HFF-Myc (cell line): ENCODE measurements at places on chromosomes 7 and 10.

DNA sequence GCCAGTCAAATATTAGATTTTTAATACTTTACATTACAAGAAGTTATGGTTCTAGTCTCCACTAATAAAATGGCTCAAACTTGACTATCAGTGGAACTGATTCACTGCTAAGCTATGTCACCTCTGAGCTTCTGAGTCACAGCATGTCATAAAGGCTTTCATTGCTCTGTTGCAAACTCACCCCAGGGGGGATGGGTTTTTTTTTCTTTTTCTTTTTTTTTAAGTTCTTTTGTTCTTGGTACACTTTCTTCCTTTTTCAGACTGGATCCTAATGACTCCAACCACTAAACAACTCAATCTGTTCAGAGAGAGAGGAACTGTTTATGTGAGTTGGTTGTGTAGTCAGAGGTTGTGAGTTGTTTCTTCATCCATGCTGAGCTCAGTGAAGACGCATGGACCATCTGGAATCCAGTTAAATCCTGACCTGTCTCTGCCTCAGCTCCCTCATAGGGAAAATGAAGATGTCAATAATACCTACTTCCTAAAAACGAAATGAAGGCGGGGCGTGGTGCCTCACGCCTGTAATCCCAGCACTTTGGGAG lies 11.0 kb downstream of the MYOF start:
- DNase-seq, result peak; percentile 93

- peak; percentile 5 for DNase-seq
Measured at GRCh38 chr7:65216469-65216868, 157.2 kb upstream of the ZNF92 start.

GRCh38 chr10:13743101-13743693 lies 156.4 kb downstream of the PRPF18 start:
- no peak for DNase-seq

DNA sequence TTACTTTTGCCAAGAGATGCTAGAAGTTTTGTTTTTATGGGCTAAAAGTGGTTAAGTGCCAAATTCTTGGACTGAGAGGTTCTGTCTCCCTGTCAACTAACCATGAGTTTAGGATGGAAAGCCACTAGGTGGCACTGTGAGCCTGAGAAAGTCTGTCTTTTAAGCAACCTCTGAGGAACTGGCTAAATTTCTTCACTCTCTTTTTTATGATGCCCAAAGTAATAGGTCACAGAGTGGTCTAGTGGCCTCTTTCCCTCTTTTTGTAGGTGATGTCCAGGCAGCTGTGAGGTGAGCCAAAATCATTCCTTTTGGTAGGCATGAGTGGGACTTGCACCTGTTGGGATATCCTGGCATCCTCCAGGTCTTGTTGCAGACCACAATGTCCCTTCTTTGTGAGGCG lies 56.8 kb downstream of the SND1 start:
- DNase-seq, result peak; percentile 56

DNA sequence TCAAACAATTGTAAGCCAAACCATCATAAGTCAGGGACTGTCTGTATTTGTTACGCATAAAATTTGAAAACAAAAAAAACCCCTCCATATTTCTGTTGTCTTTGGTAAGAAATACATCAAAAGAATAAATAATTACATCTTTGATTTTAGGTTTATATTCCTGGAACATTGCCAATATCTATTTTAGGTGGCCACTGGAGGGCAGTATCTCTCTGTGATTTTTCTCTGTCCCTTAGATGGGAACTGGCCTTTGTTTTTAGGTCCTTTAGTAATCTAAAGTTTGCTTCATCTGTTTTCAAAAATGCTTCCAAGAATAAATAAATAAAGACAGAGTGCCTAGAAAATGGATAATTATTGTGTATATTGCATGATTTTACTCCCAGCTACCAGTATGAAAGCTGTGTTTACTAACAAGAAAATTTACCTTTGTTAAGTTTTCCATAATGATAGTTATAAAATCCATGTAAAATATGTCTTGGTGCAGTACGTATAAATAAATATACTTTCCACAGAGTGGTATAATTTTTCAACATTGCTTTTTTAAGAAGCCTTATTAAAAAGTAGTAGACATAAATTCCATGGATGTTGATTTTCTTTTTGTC lies 64.2 kb downstream of the PHYHIPL start:
- DNase-seq, result peak; percentile 24

DNA sequence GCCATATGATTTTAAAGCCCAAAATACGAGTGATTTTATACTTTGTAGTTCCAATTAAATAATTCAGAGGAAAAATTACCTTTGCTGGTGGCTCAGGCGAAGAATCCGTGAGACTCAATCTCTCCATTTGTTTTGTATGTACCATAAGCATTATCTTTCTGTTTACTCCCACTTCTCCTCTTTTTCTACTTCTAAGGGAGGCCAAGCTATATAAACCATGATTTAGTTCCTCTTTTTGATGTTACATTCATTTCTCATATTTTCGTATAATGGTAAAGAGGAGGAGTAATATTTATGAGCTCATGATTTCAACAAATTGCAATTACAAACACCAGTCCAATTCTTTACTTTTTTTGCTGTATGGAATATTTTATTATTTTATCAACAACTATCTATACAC lies 50.6 kb upstream of the TES start:
- DNase-seq, result no peak

DNA sequence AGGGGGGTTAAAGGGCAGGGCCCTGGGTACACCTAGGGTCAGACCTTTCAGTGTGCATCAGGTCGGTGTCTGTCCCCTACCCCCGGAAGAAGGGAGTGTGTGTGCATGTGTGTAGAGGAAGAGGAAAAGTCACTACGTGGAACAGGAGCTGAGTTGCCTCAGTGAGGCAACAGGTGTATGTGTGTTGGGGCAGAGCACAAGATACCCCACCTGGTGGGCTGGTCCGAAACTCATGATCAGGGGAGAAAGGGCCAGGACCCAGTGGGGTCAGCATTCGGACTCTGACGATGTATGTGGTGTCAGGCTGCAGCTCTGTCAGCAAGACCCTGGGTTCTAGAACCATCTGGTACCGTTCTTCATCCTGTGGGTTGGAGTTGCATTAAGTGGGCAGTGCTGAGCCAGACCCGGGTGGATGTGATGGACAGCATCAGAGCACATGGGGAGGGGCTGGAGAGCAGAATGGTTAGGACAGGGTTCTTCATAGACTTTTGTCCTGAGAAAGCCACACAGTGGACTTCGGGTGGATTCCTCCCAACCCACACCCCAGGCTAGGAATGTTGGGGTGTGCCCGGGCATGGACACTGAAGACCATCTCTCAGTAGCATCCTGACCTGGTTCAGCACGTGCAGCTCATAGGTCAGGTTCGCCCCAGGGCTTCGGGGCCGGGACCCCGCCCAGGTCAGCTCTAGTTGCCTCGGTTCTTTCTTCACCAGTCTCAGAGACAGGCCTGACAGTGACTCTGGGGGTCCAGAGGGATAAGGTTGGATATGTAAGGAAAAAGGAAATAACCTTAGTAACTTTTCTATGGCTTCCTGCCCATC lies 10.7 kb downstream of the EPHA1 start:
- DNase-seq, result no peak

DNA sequence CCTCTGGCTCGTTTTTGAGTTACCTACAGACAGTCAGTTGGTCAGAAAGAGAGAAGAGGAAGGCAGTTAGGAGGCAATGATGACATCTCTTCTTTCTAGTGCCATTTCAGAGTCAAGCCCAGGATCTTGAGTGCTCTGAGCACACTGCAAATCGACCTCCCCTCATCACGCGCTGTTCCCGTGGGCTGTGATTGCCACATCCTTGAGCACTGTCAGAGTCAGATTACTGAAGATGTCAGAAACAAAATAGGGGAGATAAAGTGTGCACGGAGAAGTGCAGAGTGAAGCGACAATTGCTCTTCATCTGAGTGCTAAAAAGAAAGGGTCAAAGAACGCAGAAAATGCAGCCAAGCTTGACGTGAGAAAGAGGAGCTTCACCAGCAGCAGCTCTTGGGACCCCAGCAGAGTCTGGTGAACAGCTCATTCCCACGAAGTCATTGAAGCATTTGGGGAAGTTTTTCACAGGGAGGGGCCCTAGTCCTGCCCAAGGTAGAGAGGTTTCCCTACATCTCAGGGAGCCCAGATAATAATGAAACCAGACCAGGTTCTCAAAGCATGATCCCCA lies 661.7 kb upstream of the AUTS2 start:
- DNase-seq, result no peak

DNA sequence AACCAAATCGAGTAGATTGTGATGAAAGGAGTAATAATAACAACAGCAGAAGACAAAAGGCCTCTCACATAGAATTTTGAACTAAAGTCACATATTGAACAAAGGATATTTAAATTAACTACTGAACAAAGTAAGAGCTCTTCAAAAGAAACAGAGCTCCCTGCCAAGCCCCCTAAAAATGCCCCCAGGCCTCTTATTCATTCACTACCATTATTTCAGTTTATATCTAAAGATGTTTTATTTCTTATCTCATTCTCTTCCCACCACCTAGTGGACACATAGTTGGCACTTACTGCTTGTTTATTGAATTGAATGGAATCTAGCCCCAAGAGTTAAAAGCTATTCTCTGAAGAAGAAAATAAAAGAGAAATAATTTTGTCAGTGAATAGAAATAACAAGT lies 37.4 kb downstream of the VCL start:
- DNase-seq, result no peak

DNA sequence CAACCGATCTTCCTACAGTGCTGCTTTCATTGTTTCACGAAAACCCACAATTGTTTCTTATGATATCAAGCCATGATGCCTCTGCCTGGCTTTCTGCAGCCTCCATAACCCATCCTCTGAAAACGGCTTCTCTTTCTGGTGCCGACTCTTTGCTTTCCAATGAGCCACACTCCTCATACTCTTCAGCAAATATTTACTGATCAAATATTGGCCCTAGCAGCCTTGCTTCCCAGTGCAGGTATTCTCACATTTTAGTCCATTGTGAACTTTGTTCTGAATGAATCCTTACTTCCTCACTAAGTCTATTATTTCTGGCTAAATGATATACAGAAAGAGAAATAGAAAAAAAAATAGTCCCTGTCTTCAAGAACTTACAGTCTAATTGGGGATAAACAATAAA lies 35.5 kb downstream of the LAMB1 start:
- DNase-seq, result no peak

DNA sequence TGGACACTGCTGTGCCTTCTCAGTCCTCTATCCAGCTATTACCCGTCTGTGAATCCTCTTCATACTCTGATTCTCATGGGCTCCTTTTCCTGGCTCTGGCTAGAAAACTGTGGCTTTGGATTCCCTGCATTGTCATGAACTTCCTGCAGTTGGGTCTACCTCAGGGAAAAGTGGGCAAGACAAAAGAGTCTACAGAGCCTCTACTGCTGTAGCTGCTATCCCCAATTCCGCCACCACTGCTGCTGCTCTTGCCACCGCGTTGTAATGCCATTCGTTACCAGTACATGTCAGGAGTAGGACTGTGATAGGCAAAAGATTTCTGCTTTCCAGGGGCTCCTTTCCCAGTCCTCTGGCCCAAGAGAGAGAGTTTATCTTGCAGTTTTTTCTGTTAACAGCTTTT lies 23.9 kb upstream of the PPP1R17 start:
- DNase-seq, result no peak

DNA sequence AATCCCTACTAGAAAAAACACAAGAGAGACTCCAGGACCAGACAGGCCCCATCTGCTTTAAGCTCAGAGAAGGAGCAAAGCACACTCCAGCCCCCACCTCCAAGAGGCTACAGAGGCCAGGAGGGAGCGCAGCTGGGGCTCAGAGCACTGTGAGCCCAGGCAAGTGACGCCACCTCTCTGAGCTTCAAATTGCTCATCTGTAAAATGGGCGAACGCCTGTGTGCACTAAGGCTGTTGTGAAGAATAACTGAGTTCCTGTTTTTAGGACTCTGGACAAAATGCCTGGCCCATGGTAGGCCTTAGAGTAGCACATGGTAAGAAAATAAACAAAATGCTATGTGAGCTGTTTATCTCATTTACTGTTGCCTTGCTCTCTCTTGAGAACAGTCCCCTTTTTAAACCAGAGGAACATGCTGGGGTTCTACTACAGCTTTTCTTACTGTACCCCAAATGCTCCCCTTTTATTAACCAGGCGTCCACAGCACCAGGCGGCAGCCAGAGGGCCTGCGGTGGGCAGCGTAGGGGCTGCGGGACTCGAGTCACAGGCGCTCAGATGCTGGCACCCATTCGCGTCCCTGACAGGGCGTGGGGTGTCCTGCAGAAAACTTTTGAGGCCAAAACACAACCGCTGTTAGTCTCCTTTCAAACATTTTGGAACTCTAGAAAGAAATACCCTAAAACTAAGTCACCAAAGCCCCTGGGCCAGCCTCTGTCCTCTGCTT lies 103.8 kb downstream of the TAX1BP1 start:
- no peak for DNase-seq

DNA sequence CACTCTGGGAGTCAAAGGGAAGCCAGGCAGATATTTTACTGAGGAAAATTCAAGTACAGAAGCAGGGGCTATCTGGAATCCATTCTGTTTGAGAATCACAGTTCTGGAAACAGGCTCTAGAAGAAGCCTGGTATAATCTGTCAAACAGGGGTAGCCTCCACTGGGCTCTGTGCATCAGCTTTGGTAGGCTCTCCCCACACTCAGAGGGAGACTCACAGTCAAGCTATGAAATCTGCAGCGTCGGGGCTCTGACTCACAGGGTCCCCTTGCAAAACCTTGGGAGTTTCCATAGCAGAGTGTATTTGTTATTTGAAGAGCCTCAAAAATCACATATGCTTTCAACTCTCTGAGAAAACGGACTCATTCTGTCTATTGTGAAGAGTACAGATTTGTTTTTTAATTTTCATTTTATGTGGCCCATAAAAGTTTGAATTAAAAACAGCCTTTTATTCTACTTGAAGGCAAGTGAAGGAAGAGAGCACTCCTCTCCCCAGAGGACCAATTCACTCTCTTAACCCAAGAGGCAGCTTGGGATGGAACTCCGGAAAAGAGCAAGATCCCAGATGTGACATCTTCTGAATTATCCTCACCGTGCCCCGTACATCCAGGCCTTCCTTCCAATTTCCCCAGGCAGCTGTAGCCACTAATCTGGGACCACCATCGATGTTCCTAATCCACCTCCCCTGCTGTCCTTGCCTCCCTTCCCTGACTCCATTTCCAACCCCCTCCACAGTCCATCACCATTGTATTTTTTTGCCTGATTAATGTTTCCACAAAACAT lies 590.9 kb upstream of the MGMT start:
- DNase-seq, result no peak

DNA sequence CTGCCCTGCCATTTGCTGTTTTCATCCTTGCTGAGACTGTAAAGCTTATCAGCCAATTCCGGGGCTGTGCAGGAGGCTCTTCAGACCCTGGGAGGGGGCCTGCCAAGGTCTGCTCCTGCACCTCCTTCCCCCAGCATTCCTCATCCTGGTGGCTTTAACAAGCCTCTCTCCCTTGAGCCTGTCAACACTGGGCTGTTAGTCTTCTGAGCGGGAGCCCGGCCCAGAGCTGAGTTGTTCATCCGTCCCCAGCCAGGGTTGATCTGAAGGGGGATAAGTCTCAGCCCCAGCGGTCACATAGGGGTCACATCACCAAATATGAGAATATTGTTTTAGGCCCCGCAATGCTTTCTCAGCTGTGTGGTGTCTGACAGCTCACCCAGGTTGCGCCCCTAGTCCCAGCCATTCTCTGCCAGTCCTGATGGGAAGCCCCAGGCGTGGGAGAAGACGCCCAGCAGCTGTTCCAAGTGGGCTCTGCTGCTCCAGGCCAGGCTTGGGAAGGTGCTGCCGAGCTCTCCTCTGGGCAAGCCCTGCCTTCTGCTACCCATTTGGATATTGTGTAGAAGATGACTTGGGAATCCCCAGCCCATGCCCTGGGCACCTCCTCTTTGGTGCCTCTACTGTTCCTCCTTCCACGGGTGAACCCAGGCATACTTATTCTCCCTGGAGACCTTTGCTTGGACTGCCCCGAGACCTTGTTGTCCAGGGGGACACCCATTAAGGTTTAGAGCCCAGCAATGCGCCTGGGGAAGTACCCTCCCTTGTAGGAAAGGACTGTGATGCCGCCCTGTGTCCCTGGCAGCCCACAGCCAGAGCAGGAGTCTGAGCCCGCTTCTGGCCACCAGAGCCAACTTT lies 23.5 kb upstream of the TRIM8 start:
- DNase-seq, result no peak
